Pancreas (tissue), 10 donors: ENCODE measurements at places on chromosomes 1 and 21.

- DNase-seq, result no peak
Measured at GRCh38 chr1:91201176-91201575, 179.3 kb upstream of the ZNF644 start.

GRCh38 chr1:75234562-75234961 lies 100.4 kb downstream of the LHX8 start:
- DNase-seq, result no peak

- DNase-seq, result no peak
Measured at GRCh38 chr1:23594927-23595353, 35.6 kb upstream of the ID3 start.

DNA sequence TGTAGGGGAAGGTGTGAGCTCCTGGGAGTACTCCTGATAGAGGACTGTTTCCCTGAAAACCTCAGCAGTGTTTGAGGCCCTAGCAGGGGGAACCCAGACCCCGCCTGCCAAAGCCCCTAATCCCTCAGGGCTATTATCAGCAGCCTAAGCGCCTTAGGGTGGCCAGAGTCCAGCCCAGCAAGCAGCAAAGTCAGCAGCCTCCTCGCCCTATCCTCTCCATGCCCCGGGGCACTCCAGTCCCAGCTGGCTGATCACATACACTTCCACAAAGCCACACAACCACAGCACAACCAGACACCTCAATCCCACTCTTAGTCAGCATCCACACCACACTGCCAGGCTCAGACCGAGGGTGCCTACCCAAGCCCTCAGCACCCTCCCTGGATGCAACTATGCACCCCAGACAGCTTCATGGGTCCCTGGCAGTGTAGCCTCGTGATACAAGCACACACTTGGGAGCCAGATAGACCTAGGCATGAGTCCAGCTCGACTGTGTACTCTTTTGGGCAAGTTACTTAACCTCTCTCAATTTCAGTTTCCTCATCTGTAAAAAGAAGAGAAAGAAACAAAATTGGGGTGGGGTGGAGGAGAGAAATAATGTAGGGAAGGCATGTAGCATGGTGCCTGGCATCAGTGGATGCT lies 7.1 kb downstream of the IGSF9 start:
- DNase-seq, result no peak

DNA sequence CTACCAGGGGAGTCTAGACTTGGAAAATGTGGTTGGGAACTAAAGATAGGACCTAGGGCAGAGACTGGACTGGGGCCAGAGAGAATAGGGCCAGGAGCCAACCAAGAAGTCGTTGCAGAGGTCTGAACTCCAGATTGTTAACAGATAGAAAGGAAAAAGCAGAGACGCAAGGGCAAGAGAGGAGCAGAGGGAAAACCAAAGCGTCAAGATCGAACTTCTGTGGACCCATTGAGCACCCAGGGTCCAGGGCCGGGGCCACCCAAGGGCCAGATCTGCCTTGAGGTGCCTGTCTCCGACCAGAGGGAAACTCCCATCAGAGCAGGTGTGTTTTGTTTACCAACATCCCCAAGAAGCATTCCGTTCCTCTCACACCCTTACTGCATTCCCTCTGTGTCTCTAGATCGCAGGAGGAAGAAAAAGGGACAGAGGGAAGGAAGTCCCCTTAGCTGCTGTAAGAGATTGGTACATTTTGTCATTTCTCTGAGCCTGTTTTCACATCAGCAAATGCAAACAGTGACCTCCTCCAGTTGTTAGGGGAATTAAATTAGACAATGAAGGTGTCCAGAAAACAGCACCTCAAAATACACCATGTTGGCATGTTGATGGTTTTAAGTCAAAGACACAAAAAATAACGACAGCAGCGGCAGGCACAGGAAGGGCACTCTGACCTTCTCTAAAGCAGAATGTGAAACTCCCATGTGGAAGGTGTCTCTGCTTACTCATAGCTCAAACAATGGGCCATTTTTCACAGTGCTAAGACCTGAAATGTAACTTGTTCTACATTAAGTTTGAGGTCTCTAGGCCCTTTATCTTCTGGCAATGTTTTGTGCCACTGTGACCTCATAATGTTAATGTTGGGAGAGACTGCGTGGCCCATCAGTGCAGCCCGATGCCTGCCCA lies 105.8 kb upstream of the RAB4A start:
- no peak for DNase-seq

DNA sequence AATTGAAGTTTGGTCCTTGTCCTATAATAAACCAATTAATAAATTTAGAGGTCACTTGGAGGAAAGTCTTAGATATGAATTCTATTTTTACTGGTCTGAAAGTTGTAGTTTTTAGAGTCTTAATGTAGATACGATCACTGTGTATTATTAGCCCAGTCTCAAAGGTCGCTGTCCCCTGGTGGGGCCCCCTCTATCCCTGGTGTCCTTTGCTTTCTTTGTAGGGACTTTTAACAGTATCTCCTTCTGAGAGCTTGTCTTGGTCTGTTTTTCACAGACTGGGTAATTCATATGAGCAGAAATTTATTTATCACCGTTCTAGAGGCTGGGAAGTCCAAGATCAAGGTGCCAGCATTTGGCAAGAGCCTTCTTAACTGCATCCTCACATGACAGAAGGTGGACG lies 18.5 kb downstream of the CHD1L start:
- DNase-seq, result no peak

DNA sequence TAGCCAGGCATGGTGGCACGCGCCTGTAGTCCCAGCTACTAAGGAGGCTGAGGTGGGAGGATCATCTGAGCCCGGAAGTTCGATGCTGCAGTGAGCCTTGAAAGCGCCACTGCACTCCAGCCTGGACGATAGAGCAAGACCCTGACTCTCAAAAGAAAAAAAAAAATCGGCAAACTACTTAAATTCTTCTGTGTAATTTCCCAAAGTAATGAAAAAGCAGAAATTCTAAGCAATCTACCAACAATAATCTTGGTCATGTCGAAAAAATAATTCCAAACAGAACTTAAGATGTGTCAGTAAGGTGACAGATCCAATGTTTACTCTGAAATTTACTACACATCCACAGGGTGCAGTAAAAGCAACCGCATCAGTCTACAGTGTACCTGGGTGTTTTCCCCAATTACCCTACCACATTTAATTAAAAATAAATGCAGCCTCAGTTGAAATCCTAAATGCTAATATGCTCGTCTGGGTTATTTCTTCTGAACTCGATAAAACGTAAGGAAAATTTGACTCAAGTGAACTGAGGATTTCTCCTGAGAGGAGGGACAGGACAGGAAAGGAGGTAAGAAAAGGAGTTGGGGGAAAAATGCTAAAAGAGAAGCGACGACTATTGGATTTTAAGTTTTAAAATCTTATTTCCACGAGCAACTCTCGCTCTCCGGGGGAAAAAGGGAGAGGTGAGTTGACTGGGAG lies 801 bp downstream of the EPRS1 start:
- DNase-seq, result no peak

GRCh38 chr1:150259217-150259616 lies 1.6 kb downstream of the CA14 start:
- DNase-seq, result no peak

DNA sequence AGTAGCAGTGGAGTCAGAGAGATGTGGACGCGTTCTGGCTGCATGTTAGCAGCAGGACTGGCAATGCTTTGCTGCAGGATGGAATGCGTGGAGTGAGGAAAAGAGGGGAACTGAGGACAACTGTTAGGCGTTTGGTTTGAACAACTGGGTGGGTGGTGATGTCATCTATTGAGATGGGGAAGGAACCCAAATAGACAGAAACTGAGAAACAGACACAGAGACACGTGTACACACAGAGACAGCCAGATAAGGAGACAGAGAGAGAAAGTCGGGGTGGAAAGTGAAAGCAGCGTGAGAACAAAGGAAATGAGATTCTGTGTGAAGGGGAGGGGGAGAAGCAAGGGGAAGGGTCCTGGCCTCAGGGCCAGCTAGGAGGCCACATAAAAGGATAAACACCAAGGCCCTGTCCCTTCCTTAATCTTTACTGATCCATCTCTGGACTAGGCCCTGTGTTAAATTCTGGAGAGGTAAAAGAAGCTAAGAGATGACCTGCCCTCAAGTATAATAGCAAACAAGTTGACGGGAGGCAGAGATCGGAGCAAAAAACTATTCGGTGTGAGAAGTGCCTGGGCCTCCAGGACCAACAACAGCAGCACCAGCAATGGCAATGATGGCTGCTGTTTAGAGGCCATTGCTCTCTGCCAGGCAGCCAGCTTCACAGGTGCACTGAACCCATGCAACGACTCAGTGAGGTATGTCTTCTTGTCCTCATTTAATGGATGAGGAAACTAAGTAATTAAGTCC lies 31.6 kb downstream of the VWA5B1 start:
- DNase-seq, result no peak

DNA sequence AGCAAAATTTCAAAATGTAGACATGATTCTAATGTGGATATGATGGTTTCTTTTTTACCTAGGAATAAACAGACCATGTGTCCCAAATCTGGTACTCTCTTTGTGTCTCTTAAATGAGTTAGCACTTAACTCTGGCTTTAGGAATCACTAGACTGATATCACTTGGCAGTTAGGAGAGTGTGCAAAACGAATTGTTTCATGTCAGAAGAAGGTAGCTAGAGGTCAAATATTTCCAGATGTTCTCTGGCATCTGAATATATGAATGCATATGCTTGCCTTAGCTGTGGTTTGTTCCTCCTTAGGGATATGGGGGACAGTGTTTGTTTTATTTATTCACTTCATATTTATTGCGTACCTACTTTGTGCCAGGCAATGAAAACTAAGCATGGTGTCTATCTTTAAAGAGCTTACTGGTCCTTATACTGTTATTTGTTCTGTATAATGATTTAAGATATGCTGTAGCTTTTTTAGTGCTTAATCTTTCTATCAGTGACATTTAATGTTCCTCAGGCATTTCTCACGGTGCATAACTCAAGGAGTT lies 65.2 kb downstream of the LRRC8C start:
- no peak for DNase-seq
